Right renal cortex interstitium (tissue), 3 donors: ENCODE measurements at places on chromosomes 12 and 14. TPM values are rescaled to one million over a fixed set of nuclear protein-coding genes. Genes with fewer than 3 reads are reported as not detected.

SPIC gene
- not detected for polyA plus RNA-seq

DNA sequence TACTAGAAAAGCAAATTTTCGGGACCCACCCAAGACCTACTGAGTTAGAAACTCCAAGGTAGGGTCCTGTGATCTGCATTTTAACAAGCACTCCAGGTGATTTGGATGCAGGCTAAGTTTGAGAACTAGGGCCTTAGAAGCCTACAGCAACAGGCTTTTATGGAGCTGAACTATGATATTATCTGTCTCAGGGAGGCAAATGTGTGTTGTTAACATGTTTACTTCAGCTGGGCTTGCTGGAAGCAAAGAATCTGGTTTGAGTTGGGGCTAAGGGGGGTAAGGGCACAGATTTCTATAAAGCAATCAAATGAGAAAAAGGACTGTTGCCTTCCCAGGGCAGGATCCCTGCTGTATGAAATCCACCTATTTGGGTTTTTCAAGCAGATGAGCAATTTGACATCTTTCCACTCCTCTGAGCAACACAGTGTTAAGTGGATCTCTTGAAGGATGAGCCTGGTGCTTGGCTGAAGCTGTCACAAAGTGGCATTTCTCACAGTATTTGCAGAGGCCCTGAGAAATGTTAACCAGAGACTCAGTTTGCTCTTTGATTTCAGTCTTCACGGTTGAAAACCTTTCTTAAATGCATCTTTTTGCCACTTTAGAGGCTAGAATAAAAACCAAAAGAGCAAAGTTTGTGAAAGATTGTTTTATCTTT is 36.2 kb upstream of the SOCS2 start:
- DNase-seq: no peak

GRCh38 chr12:24778486-24779304 is 170.2 kb downstream of the BCAT1 start:
- DNase-seq: no peak

GRCh38 chr12:121061831-121062230 is 22.8 kb upstream of the OASL start:
- no peak for DNase-seq

DNA sequence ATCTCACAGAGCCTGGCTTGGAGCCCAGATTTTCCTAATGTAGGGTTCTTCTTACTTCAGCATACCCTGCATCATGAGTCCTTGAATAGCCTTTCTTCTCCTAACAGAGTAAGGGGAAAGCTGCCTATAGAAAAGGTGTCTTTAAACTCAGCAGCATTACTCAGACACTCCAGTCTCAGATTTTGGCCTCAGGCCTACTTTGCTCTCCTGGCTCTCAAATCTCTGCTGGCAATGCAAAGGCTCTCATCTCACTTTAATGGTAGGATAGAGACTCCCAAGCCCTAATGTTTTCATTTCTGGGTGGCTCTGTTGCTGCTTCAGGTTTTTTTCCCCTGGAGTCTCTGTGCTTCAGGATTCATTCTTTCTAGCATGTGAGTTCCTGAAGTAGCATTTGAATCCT is 9.1 kb upstream of the NKX2-8 start:
- no peak for DNase-seq

- DNase-seq: no peak
These were observed 27.5 kb downstream of the AMN start for GRCh38 chr14:102949801-102950451.

GRCh38 chr14:26401179-26401968 is 196.5 kb downstream of the NOVA1 start:
- no peak for DNase-seq

KRT6C gene
- not detected for polyA plus RNA-seq
